Hair follicular keratinocyte (primary cell): ENCODE measurements at places on chromosomes 2 and 18. TPM values are rescaled to one million over a fixed set of nuclear protein-coding genes. Genes with fewer than 3 reads are reported as not detected.

RAB6C gene
- total RNA-seq: not detected in 2 replicates

VWA3B gene
- total RNA-seq: 0.08 and 0.16 TPM in 2 replicates

CACNB4 gene
- 0.04 and 0.08 TPM in 2 replicates for total RNA-seq

NXPH2 gene
- 0.27 TPM in 1 of 2 replicates, not detected in the other for total RNA-seq

OR6B2 gene
- total RNA-seq: not detected in 2 replicates

GATA6 gene
- 0.08 and 1.0 TPM in 2 replicates for total RNA-seq
